Uterine smooth muscle cell (primary cell): ENCODE measurements at places on chromosomes 12 and 14. TPM values are rescaled to one million over a fixed set of nuclear protein-coding genes. Genes with fewer than 3 reads are reported as not detected.

NXPH4 gene
- 1.7 and 4.0 TPM in 2 replicates for total RNA-seq

PIWIL1 gene
- total RNA-seq: not detected in 2 replicates

TROAP gene
- total RNA-seq: 9.4 and 19.1 TPM in 2 replicates

HNF1A gene
- total RNA-seq: not detected in 2 replicates

DPY19L2 gene
- 4.2 and 7.2 TPM in 2 replicates for total RNA-seq

IL23A gene
- total RNA-seq: 0.22 TPM in 1 of 2 replicates, not detected in the other
